ENCODE measurements at places on chromosomes 16 and 17. TPM values are rescaled to one million over a fixed set of nuclear protein-coding genes. Genes with fewer than 3 reads are reported as not detected.

DNA sequence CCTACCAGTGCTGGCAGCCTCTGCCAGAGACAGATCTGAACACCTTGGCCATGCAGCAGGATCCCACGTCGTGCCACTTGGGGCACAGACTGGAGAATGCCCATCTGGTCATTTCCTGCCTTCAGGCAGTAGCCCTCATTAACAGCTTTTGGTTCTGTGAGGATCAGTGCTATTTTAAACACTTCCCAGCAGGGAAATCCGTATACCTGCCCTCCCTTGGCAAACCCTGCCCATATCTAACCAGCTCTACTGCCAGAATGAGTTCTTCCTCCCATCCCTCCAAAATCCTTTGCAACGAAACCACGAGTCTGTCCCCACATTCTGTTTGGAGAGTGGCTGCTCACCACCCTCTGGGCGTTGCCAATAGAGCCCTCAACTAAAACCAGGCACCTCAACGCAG is 245.7 kb downstream of the ENGASE start:
- no peak for DNase-seq

Gene PLEKHH3
- not detected for polyA plus RNA-seq

- peak; percentile 43 for DNase-seq
These were observed 874 bp downstream of the WWP2 start for GRCh38 chr16:69762814-69763598.

- no peak for DNase-seq
These were observed 15.6 kb upstream of the TEX2 start for GRCh38 chr17:64278614-64279013.

DNA sequence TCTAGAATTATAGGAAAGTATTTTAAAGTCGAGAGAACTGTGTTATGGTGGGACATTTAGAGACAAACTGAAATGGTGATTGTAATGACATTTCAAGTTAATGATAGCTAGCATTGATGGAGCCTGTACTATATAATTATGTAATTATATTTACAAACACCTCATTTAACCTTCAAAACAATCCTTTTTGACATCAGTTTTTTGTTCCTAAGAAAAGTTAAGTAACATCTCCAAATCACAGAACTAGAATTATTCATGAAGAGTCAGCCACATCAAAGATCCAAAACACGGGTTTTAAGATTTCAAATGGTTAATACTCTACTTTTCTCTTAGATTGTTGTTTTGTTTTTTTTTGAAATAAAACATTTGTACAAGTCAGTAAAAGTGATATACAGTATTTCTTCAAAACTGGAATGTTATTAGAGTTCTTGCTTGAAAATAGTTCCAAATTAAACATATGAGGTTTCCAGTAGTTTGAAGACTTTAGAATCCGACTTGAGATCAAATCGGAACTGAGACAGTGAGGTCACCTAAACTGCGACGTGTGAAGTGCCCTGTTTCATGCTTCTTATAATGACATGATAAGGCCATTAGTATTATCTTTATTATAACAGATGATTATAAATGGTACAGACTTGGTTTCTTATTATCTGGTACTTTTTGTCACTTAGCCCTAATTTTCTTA is 264.9 kb upstream of the TBX2 start:
- DNase-seq, result no peak

Data from naive B cell (primary cell).